ENCODE measurements at places on chromosomes 3 and 15.

DNA sequence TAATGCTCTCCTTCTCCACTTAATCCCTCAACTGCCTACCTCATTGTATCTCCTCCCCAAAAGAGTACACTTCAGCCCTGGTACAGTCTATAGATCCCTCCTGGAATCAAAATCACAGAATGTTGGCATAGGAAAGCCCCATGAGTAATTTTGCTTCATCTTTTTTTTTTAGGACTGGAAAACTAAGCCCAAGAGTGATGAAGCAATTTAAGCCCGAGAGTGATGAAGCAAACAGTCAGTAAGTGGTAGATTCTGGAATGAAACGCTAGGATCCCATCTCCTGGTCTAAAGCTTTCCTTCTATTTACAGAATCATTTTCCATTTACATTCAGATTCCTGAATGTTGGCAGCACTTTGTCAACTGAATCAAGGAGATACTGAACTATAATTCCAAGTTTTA is 29.8 kb upstream of the PLAAT1 start:
- DNase-seq: no peak

GRCh38 chr3:172536993-172537419 is 13.8 kb upstream of the TNFSF10 start:
- no peak for DNase-seq

- no peak for DNase-seq
Observed at GRCh38 chr3:62187022-62187431, 186.3 kb downstream of the FEZF2 start.

GRCh38 chr3:172217877-172218276 is 178.5 kb downstream of the FNDC3B start:
- DNase-seq: no peak

DNA sequence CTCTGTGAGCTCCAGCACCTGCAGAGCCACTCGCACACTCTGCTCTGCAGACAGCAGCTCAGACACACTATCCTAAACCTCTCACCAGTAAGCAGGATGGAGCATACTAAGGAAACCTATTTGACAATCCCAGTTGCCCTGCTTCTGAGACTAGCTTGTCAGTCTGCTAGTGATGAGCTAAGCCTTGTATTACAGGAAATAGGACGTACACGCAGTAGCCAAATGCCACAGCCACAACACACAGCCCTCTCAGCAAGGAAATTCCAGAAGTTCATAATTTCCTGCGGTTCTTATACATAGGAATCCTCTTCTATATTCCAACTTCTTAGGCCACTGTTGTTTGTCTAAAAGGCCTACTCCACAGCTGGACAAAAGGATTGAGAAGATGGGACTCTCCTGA is 74.5 kb downstream of the MYLK start:
- DNase-seq: no peak

DNA sequence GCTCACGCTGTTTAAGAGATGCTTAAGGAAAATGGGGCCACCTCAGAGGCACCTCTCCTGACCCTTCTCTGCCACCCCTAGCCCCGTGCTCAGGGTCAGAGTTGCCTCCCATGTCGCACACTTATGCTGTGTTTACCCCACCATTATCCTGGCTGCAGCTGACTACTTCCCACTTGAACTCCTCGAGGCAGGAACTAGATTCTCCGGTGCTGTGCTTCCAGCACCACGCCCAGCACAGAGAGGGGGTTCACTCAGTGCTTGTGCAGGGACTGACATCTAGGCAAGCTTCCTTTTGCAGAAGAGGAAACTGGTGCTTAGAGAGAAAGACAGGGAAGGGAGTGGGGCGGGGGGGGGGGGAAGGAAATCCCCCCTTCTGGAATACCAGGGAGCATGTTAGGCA is 340.1 kb downstream of the RORA start:
- no peak for DNase-seq

- no peak for DNase-seq
Observed at GRCh38 chr15:85603703-85604102, 191.0 kb downstream of the KLHL25 start.

DNA sequence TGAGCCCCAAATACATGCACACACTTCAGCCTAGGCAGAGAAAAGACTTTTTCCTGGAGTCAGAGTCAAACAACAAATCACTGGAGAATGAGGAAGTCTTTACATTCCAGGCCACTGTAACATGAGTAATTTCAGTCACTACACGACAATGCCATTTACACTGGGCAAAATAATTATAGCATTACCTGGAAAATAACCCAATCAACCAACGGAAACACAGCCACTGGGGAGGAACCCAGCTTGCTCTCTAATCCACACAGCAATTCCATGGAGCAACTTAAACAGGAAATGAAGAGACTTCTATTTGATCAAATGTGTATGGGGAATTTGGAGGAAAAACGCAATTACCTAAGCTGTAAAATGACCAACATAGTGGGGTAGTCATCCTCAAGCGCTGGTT is 15.2 kb downstream of the FSTL1 start:
- DNase-seq: no peak

DNA sequence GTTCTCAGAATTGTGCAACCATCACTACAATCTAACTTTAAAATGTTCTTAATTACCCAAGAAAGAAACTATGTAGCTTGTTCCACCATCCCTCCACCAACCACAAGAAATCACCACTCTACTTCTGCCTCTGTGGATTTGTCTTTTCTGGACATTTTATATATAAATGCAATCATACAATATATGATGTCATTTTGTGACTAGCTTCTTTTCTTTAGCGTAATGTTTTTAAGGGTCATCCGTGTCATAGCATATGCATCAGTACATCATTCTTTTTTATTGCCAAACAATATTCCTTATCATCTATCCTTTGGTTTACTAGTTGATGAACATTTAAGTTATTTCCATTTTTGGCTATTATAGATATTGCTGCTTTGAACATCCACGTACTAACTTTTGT is 5.8 kb downstream of the ROBO2 start:
- no peak for DNase-seq

- no peak for DNase-seq
Observed at GRCh38 chr3:23776352-23776891, 29.3 kb upstream of the UBE2E1 start.

- no peak for DNase-seq
Observed at GRCh38 chr3:134345202-134345601, 29.0 kb downstream of the AMOTL2 start.

DNA sequence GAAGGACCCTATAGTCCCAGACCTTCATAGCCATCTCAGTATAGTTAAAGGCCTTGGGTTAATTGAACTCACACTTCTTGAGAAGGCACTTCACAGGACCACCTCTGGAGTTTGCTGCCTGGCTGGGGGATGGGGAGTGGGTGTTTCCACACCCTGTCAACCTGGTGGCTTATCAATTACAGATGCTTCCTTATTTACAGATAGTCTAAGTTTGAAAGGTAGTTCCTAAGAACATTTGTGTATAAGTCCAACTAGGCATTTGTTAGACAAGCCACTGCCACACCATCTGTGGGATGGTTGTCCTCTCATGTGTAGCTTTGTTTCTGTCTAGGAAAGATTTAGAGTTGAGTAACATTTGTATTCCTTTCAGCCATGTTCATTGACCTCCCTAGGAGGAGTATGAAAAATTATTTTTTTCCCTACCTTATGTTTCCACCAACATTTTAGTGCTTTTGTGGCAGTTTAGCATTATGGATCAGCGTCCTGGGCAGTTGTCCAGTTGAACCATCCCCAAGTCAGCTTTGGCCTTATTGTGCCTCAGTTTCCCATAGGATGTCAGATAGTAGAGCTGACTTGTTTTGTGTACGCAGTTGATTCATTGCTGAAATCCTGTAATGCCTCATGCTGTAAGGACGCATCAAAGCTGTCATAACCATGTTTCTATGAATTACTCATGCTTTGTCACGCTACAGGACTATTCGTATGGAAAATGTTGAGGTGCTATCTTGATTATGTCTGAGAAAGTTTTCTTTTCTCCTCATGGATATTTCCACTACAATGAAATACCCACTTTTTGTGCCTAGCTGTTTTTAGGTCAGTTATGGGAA is 21.2 kb upstream of the SIAH2 start:
- no peak for DNase-seq

DNA sequence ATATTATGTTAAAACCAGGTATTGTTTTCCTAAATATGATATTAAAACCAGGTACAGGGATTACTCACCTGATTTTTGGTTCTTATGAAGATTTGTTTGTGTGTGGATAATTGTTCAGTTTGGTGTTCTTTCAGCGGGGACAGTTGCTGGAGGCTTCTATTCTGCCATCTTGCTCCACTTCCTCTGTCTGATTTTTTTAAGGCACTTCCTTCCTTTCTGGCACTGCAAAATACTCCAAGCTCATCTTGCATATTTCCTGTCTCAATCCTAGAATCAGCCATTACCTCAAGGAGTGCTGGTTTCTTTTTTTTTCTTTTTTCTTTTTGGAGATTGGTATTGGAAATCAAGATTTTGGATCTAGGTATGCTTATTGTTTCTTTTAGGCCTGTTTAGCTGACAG is 229.9 kb downstream of the SV2B start:
- no peak for DNase-seq

GRCh38 chr15:77538027-77538451 is 94.7 kb downstream of the LINGO1 start:
- no peak for DNase-seq

DNA sequence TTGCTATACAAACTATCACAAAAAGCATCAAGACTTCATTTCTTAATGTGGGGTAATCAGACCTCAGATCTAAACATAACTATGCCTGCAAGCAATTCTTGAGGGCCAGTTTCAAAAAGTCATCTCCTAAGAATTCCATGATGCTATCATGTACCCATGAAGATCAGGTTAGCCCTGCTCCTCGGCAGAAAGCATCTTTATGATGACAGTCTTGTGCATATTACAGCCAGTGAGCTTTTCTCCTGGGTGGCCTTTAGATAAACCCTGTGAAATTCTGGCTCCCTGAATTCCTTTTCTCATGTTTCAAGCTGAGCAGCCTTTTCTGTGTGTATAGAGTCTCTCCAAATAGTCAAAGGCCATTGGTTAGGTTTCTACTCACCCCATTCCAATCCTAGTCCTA is 201.9 kb upstream of the MCTP2 start:
- no peak for DNase-seq

GRCh38 chr3:154119951-154120350 is 1.2 kb upstream of the ARHGEF26 start:
- DNase-seq: no peak

DNA sequence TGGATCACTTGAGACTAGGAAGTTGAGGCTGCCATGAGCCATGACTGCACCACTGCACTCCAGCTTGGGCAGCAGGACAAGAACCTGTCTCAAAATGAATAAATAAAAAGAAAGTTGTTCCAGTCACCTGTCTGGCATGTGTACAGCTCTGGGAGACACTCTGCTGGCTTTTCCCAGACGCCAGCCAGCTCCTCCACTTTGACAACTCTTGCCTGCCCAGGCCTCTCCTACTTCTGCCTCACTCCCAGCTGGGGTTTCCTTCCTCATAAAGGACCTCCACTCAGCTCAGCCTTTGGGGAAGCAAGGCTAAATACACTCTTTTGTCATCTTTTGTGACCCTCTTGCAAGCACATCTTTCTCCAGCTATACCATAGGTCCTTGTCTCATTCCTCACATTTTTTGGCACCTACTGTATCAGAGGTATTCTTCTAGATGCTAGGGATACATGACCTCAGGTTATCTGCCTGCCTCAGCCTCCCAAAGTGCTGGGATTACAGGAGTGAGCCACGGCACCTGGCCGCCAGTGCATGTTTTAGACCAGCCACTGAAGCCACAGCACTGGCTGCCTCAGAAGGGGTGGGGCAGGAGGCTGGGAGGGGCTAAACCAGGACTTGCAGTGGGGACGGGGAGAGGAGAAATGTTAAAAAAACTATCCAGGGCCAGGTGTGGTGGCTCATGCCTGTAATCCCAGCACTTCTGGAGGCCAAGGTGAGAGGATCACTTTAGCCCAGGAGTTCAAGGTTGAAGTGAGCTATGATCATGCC is 10.0 kb upstream of the ELP6 start:
- no peak for DNase-seq

- DNase-seq: no peak
Observed at GRCh38 chr3:130378677-130379191, 33.3 kb downstream of the COL6A5 start.

DNA sequence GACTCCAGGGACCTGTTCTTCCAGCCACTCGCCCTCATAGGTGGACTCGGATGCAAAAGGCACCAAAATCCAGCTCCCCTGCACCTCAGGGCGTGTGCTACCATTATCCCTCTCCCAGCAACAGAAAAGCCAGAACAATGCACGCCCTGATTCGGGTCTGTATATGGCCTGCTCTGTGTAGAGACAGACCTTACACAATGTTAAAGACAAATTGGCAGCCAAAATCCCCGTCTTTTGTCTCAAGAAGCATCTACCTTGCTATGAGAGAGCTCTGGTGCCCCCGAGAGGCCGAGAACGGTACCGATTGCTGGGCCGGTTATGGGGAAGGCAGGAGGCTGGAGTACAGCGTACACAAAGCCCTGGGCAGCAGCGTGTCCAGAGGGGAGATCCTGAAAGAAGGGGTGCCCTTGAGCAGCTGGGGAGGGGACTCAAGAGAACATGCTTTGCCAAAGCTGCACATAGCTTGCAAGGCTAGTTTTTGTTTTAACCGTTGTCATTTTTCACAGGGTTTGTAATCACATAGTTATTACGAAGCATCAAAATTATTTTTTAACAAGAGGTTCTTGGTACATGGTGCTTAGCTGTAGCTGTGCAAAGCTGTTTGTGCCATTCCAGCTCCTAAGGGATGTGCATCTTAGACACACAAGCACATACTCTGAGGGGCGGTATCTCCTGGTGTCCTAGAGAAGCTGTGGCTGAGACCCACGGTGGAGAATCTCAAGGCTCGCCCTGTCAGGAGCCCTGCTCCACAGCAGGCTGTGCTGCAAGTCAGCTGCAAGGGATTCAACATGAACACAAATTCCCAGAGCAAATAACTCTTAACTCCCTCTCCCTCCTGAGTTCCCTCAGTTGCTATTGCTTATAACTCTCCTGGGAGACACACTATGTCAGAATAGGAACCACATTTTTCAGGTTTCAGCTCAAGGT is 461.5 kb upstream of the PPP2R3A start:
- DNase-seq: no peak

GRCh38 chr3:31567036-31567435 is 34.3 kb downstream of the STT3B start:
- peak; percentile 3 for DNase-seq

- no peak for DNase-seq
Observed at GRCh38 chr3:63069806-63070475, 194.7 kb upstream of the CADPS start.

DNA sequence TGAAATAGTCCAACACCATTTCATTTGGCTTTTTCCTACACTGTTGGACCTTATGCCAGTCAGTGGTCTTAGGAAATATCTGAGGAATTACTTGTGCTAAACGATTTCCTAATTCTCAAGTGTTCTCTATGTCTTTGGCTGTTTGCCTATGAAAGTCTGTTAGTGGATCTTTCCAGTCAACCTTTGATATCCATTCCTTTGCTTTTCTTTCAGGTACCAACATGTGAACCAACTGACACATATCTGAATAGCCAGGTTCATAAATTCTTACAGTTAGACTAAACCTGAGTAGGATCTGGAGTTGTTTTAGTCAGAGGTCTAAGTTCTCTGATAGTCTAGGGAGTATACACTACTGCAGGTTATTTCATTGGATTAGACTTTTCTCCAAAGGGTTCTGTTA is 343.5 kb upstream of the LRRC3B start:
- DNase-seq: no peak

GRCh38 chr3:2927259-2927658 is 182.9 kb downstream of the IL5RA start:
- no peak for DNase-seq

GRCh38 chr15:62457100-62457499 is 292.0 kb upstream of the C2CD4B start:
- no peak for DNase-seq
